ENCODE measurements at places on chromosomes 5 and 9. TPM values are rescaled to one million over a fixed set of nuclear protein-coding genes. Genes with fewer than 3 reads are reported as not detected.

DNA sequence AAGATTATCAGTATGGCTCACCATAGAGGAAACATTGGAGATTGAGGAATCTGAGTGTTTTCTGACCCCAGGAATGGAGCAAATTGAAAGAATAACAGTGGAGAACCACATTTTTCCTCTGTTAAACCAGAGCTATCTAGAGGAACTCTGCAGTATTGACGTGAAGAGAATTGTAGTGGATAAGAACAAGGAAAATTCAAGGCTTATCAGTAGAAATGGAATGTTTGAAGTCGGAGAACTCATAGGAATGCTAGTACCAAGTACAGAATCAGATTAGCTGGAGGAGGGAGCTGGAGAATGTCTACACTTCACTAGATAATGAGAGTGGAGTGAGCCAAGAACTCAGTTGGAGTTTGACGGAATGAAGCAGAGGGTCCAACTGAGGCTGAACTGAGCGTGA lies 50.3 kb downstream of the SNCAIP start:
- no peak for DNase-seq

The TAF11L13 gene
- not detected for total RNA-seq

The SPATA31C2 gene
- not detected for total RNA-seq

The TLX3 gene
- not detected for total RNA-seq

DNA sequence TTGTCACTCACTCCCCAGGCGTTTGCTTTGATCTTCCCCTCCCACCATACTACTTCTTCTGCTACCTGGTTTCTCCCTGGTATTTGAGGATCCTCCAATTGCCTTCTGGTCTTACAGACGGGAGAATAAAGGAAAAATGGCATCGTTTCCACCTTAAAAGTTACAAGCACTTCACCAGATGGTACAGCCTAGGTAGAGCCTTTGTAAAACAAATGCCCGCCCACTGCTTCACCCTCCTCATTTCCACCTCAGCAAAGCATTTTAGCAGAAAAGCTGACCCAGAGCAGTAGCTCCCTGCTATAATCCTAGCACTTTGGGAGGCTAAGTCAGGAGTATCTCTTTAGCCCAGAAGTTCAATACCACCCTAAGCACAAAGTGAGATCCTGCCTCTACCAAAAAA lies 5.1 kb upstream of the ANXA2R start:
- DNase-seq = no peak

DNA sequence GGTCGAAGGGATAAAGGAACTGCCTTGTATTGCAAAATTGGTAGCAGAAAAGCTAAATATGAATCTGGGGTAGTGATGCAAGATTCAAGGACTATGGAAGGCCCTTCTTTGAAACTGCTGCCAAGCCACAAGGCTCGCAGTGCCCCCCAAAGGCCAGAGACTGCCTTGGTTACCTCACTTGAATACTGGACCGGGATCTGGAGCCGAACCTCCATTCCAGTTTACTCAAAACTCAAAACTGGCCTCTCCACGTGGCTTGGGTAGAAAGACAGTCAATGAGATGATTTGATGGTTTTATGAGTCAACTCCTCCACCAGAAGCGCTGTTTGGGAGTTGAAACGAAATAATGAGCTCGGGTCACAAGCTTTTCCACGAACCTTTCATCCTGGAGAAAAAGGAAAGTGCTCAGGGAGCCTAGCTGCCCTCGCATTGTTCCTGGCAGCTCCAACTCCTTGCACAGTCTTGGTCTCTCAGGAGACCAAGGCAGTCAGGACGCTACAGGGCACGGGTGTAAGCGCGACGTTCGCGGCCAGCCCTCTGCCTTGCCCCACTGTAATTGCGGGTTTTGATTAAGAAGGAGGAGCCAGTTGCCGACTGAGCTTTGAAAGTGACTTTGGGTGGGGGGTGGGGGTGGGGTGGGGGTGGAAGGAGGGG lies 2.8 kb downstream of the ST8SIA4 start:
- no peak for DNase-seq

DNA sequence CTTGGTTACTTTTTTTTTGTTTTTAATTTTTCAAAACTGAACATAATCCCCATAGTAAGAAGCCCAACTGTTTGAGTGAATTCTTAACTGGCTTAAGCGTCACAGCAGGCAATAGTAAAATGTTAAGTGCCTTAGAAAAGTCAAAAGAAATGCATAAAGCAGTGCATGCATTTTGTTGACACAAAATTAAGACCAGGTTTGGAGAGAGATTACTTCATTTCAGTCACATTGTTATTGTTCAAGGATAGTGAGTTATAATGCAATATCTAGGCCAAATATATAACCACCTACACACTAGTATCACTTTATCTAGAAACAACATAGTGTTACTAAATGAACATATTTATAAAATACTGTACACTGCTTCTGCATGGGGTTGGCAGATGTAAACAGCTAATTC lies 116.9 kb upstream of the KLF9 start:
- DNase-seq = no peak

DNA sequence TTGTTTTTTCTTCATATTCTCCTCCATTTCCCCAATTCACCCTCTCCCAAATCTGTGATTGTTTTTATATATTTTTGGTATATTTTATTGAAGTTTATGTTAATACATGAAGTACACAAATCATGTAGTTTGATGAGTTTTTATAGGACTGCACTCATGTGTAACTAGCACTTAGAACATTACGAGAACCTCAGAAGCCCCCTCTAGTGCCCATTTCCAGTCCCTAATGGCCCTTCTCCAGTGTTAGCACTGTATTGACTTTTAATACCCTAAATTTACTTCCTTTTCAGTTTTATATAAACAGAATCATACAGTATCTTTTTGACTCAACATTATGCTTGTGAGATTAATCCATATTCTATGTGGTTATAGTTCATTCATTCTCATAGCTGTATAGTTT lies 18.5 kb upstream of the FKTN start:
- no peak for DNase-seq

DNA sequence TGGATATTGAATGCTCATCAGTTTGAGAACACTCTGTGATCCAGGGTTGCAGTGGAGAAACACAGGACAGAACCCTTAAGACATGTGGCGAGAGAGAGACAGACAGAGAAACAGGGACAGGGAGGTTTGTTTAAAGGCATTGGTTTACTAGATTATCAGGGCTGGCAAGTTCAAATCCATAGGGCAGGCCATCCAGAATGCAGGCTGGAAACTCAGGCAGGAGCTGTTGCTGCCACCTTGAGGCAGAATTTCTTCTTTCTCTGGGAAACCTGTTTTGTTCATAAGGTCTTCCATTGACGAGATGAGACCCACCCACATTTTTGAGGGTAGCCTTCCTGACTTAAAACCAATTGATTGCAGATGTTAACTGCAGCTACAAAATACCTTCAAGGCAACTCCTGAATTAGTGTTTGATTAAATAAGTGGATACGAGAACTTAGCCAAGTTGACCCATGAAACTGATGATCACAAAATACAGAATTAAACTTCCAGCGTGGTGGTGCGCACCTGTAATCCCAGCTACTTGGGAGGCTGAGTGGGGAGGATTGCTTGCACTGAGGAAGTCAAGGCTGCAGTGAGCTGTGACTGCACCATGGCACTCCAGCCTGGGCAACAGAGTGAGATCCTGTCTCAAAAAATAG lies 55.9 kb downstream of the NSUN2 start:
- peak; percentile 67 for DNase-seq

The FBN2 gene
- 12.8 TPM for total RNA-seq

The TAL2 gene
- not detected for total RNA-seq

- no peak for DNase-seq
These were observed 5.9 kb downstream of the FAM193B start for GRCh38 chr5:177548495-177548894.

DNA sequence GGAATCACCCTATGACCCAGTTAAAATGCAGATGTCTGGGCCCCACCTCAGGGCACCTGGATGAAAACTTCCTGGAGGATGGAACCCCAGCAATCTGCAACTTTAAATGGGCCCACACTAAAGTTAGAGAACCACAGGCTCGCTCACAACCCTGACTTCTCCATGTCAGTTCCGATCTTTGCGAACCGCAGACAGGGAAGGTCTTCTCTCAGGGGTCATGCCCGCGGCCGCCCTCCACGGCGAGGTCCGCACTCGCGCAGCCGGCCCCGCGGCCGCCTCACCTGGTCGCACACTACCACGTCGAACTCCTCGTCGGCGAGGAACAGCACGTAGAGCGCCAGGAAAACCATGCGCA lies 499 bp downstream of the ALG2 start:
- DNase-seq = no peak

GRCh38 chr9:34579104-34579807 lies 10.3 kb downstream of the CNTFR start:
- DNase-seq = no peak

GRCh38 chr5:66565878-66566277 lies 30.3 kb upstream of the MAST4 start:
- peak; percentile 62 for DNase-seq

GRCh38 chr9:16794871-16795639 lies 75.4 kb downstream of the BNC2 start:
- peak; percentile 76 for DNase-seq

DNA sequence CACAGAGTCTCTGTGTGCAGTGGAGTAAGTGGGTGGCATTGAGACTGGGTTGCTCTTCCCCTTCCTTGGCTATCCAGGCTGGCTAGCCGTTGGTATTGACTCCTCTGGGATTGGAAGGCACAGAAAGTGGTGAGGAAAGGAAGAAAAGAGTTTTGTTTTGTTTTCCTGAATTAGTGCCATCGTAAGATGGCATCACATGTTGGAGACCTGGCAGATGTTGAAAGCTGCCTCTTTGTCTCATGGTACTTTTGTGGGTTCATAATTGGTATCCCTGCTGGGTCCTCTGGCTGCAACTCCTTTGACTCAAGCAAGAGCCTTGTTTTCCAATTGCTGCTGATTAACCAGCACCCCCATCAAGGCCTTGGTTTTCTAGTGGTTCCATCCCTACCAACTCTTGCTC lies 293.8 kb downstream of the PDE4D start:
- DNase-seq = no peak

- no peak for DNase-seq
These were observed 39.0 kb downstream of the ADCY2 start for GRCh38 chr5:7434914-7435313.

DNA sequence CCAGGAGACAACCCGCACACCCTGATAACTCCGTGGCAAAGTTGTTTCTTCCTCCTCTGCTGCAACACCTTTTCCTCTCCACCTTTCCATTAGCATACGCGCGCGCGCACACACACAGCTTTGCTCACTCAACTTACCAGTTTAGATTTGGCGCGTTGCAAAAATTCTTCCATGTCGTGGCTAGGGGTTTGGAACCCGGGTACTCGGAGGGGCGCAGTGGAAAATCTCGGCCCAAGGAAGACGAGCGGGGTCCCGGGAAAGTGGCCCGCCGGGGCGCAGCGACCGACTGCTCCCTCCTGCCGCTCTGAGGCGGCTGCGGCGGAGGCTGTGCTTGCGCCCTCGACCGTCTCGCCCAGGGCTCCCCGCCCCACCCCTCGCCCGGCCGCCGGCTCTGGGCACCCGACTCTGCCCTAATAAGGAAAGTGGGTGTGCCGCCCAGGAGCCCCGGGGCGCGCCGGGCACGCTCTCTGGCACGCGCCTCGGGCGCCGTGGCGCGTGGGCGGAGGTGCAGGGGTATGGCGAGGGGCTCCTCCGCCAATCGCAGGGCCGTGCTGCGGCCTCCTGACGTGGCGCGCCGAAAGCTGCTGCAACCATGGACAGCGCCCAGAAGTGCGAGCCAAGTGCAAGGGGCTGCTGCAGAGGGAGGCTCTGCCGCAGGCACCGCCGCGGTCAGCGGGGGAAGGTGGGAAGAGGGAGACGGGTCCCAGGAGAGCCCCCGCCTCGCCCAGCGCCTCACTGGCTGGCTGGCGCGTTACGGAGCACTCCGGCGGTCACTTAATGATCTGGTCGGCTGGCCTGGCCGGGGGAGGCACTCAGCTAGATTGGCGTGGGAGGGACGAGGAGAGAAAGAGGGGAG lies at the start of gene PRUNE2:
PRUNE2 (minus strand) TSS at position 324 of the 856 bp plus-strand sequence; CDS start at position 173, 151 bp downstream.
- peak; percentile 78 for DNase-seq

- no peak for DNase-seq
These were observed 58.6 kb downstream of the ADAMTS12 start for GRCh38 chr5:33833237-33833575.

The GLRA1 gene
- total RNA-seq = not detected

DNA sequence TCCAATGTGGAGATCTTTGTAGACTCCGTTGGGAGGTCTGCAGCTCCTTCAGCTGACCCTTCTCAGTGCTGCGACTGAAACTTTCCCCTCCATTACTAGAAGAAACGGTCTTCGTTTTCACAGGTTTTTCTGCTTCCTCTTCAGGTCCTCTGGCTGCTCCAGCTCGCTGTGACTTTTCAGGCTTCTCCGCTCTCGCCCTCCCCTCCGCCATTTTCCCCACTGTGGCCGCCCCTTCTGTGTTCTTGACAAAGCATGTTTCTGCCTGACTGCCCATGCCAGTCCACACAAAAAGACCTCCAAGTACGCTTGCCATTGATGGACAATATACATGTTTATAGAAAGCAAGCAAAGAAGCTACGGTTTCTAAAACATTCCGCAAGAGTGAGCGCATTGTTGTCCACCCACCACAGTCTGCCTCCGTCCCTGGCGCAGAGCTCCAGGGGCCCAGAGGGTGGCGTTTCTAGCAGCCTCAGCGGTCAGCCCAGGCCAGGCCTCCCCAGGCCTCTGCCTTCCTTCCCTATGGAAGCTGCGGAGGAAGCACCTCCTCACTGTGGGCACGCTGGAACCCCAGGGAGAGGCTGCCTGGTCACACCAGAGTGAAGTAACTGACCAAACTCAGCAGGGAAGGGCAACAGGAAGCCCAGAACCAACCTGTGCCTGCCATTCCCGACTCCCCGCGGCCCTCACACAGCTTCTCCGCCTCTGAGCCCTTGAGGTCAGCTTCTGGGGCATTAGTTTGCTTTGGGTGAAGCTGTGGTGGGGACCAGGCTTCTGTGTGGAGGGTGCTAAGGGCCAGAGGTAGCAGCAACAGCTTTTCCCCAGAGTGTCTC lies 19.9 kb upstream of the S1PR3 start:
- DNase-seq = no peak

DNA sequence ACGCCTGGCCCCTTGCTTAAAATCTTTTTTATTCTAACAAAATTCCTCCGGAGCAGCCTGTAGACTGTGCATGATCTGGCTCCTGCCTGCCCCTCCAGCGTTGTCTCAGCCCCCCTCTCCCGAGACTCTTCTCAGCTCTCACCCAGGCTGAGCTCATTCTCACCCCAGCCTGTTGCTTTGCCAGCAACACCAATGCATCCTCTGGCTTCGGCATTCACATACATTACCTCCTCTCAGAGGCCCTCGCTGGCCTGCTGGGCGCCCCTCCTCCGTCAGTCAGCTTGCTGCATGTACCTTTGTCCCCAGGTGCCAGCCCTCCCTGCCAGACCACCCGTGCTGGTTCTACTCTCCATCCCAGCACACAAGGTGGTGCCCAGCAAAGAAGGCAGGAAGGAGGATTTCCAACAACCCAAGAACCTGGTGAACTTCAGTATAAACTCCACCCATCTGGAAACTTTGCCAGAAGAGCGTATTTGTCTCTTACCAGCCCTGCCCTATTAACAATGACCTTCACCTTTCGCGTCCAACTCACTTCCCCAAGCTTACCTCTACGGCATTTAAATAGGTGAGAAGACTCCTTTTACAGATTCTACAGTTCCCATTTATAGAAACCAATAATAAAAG lies 35.0 kb downstream of the MYO10 start:
- no peak for DNase-seq

Measured in HT1080 (cell line).